ENCODE measurements at places on chromosomes 7 and 10.

DNA sequence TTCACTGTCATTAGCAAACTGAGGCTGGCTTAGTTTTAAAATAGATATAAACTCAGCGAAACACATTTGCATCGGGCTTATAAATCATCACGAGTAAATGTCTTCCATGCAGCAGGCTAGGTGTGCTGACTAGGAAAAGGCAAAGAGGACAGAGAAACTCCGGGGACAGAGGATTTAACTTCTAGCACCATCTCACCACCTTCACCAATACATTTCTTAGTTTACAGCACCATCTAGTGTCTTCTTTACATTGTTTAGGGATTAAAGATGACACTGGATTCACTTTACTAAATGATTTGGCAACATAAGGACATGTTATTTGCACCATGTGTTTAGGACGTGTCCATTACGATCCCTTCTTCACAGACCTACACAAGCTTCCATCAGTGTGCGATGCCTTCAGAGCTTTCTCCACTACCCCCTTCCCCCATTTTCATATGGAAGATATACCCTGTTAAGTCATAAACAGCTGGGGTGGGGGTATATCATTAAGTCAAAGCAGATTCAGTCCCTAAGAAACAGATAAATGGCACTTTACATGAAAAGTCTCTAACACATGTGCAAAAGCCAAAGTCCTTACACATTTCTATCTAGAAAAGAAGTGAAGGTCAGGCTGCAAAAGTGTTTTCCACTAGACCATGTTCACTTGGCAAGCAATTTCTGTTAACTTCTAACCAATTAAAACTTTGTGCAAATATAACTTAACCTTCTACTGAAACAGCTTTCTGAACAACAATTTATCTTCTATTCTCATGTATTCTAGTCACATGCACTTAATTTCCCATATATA, 103.3 kb downstream of the GRB10 start:
- DNase-seq = no peak

- no peak for DNase-seq
These were observed 108.4 kb upstream of the SEMA3A start for GRCh38 chr7:84302949-84303348.

GRCh38 chr10:110893559-110894179, 21.9 kb downstream of the PDCD4 start:
- DNase-seq = no peak

DNA sequence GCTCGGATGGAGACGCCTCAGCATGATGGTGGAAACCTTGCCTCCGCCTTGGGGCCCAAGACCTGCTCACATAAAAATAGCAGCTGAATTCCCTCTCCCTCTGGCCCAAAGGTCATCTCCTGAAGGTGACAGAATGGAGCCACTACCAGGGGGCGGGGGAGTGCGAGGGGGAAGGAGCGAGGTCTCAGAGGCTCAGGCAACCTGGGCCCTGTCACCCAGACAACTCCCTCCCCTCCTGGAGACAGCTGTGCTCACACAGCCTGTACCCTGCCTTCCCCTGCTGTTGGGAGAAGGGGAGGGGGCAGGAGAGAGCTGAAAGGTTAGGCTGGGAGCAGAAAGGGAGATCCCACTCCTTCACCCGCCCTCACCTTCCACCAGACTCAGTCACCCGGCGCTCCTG, 173.0 kb upstream of the RHEB start:
- no peak for DNase-seq

- no peak for DNase-seq
These were observed 473.1 kb upstream of the PODXL start for GRCh38 chr7:132029369-132030085.
